Osteocyte (in vitro differentiated cells): ENCODE measurements at places on chromosomes 11 and 22. TPM values are rescaled to one million over a fixed set of nuclear protein-coding genes. Genes with fewer than 3 reads are reported as not detected.

- H3K27ac ChIP-seq = peak overlapping the region; percentile 84
- no peak for DNase-seq
- no peak overlapping the region for H3K4me3 ChIP-seq
- H3K27me3 ChIP-seq = no peaks in the 10 kb centered on the region
Measured at GRCh38 chr11:9905960-9906791, 242.3 kb downstream of the SWAP70 start.

- peak overlapping the region; percentile 63 for H3K27ac ChIP-seq
- H3K27me3 ChIP-seq = peaks cover 27% of the 10 kb centered on the region
- H3K4me1 ChIP-seq = peaks cover 15% of the 10 kb centered on the region
- H3K4me3 ChIP-seq = peak overlapping the region; percentile 4
- peak; percentile 44 for DNase-seq
Measured at GRCh38 chr11:45333001-45333971, 47.1 kb upstream of the SYT13 start.

DNA sequence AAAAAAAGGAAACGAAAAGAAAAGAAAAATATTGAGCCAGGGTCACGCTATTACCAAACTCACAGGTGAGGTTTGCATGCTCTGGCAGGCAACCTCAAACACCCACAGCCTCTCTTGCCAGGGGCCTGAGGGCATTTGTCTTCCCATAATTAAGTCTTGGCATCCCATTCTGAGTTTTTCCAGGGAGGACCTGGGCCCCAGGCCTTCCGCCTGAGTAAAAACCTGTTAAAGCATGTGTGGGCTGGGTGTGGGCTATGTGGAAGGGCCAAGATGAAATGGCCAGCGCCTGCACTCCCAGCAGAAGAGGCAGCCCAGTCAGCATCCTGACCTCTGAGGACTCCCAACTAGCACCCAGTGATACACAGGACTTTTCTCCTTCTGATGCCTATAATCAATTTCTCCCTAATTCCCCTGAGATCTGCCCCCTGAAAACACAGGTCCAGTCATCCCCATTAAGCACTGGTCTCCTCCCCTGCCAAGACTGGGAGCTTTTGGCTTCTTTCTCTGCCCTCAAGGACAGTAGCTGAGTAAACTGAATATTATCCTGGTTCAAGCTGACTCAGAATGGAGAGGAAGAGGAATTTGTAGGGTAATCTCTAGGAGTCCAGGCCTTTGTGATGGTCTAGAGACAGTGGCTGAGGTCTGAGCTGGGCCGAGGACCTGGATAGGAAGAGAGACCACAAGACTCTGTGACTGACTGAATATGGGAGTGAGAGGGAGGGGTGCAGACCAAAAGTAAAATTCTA, 35.6 kb upstream of the ACER3 start:
- no peak overlapping the region for H3K4me3 ChIP-seq
- peak; percentile 23 for DNase-seq
- H3K4me1 ChIP-seq = peaks cover 19% of the 10 kb centered on the region

GRCh38 chr11:131896978-131897615, 526.7 kb downstream of the NTM start:
- H3K4me1 ChIP-seq = peaks cover 38% of the 10 kb centered on the region
- H3K27me3 ChIP-seq = no peaks in the 10 kb centered on the region
- H3K4me3 ChIP-seq = no peak overlapping the region
- H3K27ac ChIP-seq = no peak overlapping the region
- DNase-seq = no peak
- H3K36me3 ChIP-seq = no peaks in the 10 kb centered on the region

GRCh38 chr11:85540181-85540580, 87.0 kb downstream of the DLG2 start:
- no peaks in the 10 kb centered on the region for H3K4me1 ChIP-seq
- H3K36me3 ChIP-seq = no peaks in the 10 kb centered on the region
- no peak for DNase-seq
- no peaks in the 10 kb centered on the region for H3K27me3 ChIP-seq

DNA sequence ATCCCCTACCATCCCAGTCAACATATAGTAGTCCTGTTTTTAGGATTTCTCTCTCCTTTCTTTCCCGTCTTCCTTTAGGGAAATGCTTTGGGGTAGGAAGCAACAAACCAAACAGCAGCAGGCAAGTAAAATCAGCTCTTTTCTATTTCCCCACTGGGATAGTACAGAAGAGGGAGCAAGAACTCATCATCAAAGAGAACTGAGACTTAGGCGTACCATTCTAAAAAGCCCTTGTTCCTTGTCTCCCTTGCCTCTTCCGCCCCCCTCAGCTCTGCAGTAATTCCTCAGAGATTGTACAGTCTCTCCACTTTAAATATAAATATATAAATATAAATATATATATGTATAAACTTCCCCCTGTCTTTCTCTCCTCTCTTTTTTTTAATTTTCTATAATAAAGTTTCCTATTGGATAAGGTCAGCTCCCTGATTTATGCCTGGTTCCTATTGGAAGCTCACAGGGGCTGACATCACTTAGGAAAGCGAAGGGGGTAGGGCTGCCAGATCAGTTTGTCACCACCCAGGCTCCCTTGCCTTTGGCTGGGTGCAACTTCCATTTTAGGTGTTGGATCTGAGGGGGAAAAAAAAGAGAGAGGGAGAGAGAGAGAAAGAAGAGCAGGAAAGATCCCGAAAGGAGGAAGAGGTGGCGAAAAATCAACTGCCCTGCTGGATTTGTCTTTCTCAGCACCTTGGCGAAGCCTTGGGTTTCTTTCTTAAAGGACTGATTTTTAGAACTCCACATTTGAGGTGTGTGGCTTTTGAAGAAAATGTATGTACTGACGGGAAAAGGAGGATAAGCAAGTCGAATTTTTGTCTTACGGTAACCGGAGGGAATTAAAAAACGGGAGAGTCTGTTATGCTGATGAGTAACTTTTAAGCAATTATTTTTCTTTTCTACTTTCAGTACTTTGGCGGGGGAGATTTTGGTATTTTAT, at the start of gene CTNND1:
TSS of gene CTNND1 (plus strand) at position 502 of the 934 bp plus-strand sequence. CDS start 29,677 bp downstream, outside the sequence.
- H3K4me1 ChIP-seq = peaks cover 32% of the 10 kb centered on the region
- H3K36me3 ChIP-seq = peaks cover 2% of the 10 kb centered on the region
- no peaks in the 10 kb centered on the region for H3K27me3 ChIP-seq
- peak; percentile 93 for DNase-seq
- H3K4me3 ChIP-seq = peak within 1 kb of the TSS; percentile 100

DNA sequence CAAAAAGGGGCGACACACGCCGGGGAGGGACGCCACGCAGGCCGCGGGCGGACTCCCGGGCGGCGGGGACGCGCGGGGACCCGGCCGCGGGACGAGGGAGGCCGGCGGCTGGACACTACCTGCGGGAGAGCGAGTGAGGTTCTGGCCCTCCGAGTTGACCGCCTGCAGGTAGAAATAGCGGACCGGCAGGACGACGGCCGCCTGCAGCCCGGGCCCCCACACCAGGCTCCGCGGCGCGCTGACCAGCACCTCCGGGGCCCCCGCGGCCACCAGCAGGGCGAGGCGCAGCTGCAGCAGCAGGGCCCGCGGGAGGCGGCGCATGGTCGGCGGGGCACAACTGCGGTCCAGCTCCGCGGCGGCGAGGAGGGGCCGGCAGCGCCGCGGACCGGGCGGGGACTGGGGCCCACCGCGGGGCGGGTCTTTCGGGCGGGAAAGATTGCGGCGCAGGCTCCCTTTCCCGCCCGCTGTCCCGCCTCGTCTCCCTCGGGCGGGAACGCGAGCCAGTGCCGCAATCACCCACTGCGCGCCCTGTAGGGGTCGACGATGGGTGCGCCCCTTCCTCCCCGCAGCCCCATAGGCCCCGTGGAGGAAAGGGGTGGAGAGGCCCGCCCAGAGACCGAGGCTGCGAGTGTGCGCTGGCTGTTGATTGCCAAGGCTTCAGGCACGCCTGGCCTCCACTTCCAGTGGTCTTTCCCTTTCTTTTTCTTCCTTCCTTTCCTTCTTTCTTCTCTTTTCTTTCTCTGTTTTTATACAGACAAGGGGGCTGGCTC, at the start of gene POGLUT3:
TSS of gene POGLUT3 (minus strand) at position 339 of the 770 bp plus-strand sequence. CDS start at position 321, 18 bp downstream.
- no peaks in the 10 kb centered on the region for H3K27me3 ChIP-seq
- H3K4me3 ChIP-seq = peak within 1 kb of the TSS; percentile 97
- DNase-seq = peak; percentile 87

GRCh38 chr22:20299746-20300136, 20.1 kb downstream of the DGCR6L start:
- no peak overlapping the region for H3K4me3 ChIP-seq
- H3K4me1 ChIP-seq = peaks cover 9% of the 10 kb centered on the region
- no peaks in the 10 kb centered on the region for H3K36me3 ChIP-seq
- H3K27me3 ChIP-seq = peaks cover 27% of the 10 kb centered on the region
- no peak overlapping the region for H3K27ac ChIP-seq
- DNase-seq = no peak

DNA sequence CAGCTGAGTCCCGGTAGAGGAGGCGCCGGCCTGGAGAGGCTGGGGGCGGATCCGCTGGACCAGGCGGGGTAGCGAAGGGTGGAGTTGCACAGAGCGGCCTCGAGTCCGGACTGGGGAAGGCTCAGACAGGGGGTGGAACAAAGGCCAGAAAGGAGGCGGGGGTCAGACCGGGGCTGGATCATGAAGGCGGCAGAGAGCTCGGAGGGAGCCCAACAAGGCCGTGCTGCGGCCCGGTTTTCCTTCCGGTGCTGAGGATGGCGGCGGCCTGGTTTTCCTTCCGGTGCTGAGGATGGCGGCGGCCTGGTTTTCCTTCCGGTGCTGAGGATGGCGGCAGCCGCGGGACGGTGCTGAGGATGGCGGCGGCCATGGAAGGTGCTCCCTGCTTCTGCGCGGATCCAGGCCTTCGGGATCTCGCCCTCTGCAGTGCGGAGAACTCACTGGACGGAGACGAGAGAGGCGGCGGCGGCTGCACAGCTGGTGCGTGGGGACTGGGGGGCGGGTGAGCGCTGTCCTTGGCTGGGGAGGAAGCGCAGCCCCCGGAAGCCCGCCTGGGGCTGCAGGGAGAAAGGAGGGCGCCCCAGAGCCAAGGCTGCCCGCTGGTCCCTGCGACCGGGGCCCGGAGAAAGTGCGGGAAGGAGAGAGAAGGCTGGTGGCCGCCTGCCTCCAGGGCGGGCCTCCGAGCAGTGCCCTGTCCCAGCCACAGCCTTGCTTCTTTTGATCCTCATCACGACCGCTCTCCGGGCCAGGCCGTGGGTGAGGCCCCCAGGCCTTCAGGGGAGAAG, 350.4 kb upstream of the B3GAT1 start:
- no peak overlapping the region for H3K27ac ChIP-seq
- peak; percentile 78 for DNase-seq
- H3K36me3 ChIP-seq = no peaks in the 10 kb centered on the region
- H3K27me3 ChIP-seq = no peaks in the 10 kb centered on the region
- no peak overlapping the region for H3K4me3 ChIP-seq
- no peaks in the 10 kb centered on the region for H3K4me1 ChIP-seq

Gene NOX4
- total RNA-seq = 19.6 and 20.1 TPM in 2 replicates

Gene ADM
- total RNA-seq = 239 and 244 TPM in 2 replicates

Gene CD6
- not detected in 2 replicates for total RNA-seq
